ENCODE measurements at places on chromosomes 2 and 18.
A peak's percentile ranks its signal among the peaks of the same experiment; 100 is the strongest.

DNA sequence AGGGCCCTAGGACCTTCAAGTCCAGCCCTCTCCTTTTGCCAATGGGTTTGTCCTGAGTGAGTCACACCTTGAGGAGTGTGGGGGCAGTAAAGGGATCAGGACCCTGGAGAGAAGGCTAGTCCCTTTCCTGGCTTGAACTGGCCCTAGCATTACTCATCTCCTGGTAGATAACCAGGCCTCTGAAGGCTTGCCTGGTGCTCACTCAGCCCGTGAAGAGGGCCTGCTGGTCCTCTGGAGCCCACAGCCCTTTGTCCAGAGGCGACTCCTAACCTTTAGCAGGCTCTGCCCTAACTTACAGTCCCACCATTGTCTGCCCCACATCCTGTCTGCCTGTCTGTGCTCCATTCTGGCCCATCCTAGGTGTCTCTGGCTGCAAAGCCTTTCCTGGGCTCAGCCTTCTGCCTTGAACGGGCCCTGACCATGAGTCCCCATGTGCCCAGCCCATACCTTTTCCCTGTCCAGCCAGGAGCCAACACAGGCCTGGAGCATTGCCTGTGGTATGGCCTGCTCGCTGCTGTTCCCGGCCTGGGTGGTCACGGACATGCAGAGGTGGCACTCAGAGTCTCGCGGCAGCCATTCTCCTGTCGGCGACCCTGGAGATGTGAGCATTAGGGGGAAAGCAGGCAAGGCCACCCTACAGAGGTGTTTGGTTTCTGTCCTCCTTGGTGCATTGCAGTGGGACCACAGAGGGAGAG lies 5.0 kb downstream of the SFTPB start:
- no peak for DNase-seq

DNA sequence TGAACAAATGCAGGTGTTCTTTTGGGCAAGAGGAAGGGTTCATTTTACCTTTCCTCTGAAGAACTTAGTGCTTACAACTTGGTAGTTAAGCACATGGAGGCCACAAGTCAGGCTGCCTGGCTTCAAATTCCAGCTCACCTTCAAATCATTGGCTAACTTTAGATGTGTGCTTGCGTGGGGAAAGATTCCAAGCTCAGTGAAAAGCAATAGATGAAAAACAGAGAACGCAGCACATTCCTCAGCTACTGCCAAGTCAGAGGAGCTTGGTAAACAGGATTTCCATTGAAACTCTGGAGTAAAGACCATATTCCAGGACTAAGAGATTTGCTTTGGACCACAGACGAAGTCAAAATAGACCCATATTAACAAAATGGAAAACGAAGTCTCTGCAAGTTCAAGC lies 96.3 kb upstream of the ASB18 start:
- no peak for DNase-seq

- DNase-seq: peak; percentile 53
Measured at GRCh38 chr2:30310955-30311354, 79.6 kb downstream of the LBH start.

GRCh38 chr2:12721566-12722446 lies 5.1 kb downstream of the TRIB2 start:
- DNase-seq: no peak

- DNase-seq: no peak
Measured at GRCh38 chr2:223563462-223563861, 38.7 kb downstream of the SCG2 start.

GRCh38 chr2:54419388-54419787 lies 36.7 kb upstream of the SPTBN1 start:
- no peak for DNase-seq

- no peak for DNase-seq
Measured at GRCh38 chr2:172119089-172119488, 16.4 kb upstream of the DLX2 start.

GRCh38 chr2:85834466-85834865 lies 54.3 kb downstream of the ST3GAL5 start:
- DNase-seq: no peak

DNA sequence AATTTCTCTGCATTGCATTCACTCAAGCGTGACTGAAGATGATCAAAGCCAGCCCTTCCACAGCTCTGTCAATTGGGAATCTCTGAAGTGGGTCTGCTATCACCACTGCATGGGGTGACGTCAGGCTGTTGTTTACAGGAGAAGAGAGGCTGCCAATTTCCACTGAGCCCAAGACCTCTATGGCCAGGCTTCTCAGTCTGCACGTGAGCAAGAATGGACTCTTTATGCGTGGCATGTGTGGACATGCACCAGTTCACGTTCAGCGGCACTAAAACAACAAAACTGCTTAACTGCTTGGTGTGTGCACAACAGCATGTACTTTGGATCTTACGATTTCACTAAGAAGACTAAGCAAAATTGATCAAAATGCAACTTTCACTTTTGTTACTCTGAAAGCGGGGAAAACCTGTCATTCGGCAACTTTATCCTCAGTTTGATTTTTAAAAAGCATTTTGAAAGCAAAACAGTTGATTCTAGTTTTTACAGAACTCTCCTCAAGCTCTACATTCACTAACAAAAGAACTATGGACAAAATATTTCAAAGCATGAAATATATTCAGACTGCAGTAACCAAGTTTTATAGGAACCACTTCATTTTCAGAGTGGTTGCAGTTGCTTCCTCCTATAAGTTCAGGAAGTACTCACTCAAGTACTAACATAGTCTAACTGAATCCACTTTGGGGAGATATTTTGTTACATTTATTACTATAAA lies 77.0 kb upstream of the SERTAD2 start:
- DNase-seq: peak; percentile 30

- DNase-seq: no peak
Measured at GRCh38 chr18:688323-688722, 24.1 kb downstream of the ENOSF1 start.

DNA sequence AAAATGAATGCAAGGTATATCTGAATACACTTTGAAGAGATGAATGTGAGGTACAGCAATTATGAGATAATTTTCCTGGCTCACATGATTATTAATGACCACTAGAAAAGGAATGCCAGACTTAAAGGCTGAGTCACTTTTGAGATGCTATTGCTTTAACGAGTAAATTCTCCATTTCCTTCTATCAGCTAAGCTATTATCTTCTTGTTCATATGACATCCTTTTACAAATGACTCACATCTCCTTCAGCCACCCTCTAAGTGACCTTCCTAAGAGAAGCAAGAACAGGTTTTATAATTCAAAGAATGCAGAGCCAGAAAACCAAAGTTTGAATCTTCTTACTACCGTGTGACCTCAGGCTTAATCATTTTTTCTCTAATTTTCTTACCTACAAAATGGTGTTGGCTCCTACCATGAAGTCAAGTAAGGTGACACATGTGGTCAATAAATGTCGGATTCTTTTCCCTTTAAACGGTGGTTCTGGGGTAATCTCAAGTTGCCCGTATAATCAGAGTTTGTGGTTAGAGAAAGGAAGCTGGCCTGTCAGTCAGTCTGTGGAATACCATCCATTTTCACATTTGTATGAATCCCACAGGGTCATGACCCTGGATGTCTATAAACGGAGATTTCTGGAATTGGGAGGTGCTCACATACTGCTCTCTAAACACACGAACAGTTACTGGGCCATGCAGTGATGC lies 184.0 kb upstream of the PID1 start:
- no peak for DNase-seq

GRCh38 chr2:212940816-212941215 lies 210.6 kb downstream of the IKZF2 start:
- no peak for DNase-seq

GRCh38 chr2:31903109-31903780 lies 107.6 kb downstream of the MEMO1 start:
- DNase-seq: no peak

- DNase-seq: no peak
Measured at GRCh38 chr2:25620077-25620476, 53.3 kb downstream of the DTNB start.

DNA sequence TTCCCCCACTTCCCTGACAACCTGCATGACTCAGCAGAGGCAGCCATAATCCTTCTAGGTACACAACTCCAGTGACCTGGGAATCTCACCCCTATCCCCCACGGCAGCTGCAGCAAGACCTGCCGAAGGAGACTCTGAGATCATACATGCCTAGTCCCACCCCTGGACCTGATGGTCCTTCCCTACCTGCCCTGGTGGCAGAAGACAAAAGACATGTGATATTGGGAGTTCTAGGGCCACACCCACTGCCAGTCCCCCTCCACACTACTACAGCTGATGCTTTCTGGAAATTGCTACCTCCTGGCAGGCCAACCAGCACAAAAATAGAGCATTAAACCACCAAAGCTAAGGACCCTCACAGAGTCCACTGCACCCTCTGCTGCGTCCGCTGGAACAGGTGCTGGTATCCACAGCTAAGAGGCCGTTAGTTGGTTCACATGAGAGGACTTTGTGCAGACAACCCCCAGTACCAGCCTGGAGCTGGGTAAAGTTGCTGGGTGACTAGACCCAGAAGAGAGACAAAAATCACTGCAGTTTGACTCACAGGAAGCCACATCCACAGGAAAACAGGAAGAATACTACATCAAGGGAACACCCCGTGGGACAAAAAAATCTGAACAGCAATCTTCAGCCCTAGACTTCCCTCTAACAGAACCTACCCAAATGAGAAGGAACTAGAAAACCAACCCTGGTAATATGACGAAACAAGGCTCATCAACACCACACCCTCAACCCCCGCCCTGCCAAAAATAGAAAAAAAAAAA lies 12.5 kb downstream of the MARCO start:
- DNase-seq: no peak

DNA sequence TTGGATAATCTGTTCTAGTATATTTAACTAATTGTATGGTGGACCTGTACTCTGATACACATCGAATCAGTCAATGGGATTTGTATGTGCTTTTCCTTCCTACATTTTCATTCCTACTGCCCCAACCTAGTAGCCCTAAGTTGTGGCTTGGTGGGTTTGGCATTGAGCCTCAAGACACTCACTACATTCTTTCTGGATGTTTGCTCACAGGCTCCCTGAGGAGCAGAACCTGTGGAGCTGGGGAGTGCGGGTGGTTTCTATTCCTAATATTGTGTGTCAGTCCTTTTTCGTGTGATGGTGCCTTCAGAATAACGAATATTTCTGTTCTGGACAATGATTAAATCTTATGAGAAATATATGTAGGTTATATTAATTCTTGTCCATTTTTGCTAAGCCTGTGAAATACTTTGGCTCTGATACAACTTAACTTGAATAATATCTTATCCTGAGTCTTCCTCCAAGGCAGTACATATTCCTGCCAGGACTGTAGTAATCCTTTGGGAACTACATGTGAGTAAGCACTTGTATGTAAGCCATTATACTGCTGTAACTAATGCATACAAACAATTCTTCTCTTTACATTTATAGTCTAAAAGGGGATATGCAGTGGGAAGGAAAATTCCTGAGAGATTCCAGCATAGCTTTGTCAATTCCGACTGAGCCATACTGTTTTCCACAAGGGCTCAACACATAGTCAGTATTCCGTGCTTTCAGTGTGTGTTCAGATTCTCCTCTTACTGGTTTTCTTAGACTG lies 150.6 kb downstream of the AGPS start:
- DNase-seq: no peak

- no peak for DNase-seq
Measured at GRCh38 chr2:52955079-52955478, 812.5 kb upstream of the CHAC2 start.

GRCh38 chr2:47771211-47771610 lies 11.7 kb upstream of the MSH6 start:
- DNase-seq: no peak

- no peak for DNase-seq
Measured at GRCh38 chr2:157920736-157921135, 44.6 kb upstream of the ACVR1 start.

- no peak for DNase-seq
Measured at GRCh38 chr18:11586896-11587295, 22.5 kb upstream of the SLC35G4 start.

- no peak for DNase-seq
Measured at GRCh38 chr2:240902615-240903041, 3.5 kb upstream of the CROCC2 start.

GRCh38 chr2:38239452-38239851 lies 137.6 kb downstream of the ATL2 start:
- no peak for DNase-seq

GRCh38 chr2:119218478-119219064 lies 5.1 kb upstream of the STEAP3 start:
- no peak for DNase-seq

- no peak for DNase-seq
Measured at GRCh38 chr2:22124003-22124402, 1000.2 kb downstream of the TDRD15 start.

DNA sequence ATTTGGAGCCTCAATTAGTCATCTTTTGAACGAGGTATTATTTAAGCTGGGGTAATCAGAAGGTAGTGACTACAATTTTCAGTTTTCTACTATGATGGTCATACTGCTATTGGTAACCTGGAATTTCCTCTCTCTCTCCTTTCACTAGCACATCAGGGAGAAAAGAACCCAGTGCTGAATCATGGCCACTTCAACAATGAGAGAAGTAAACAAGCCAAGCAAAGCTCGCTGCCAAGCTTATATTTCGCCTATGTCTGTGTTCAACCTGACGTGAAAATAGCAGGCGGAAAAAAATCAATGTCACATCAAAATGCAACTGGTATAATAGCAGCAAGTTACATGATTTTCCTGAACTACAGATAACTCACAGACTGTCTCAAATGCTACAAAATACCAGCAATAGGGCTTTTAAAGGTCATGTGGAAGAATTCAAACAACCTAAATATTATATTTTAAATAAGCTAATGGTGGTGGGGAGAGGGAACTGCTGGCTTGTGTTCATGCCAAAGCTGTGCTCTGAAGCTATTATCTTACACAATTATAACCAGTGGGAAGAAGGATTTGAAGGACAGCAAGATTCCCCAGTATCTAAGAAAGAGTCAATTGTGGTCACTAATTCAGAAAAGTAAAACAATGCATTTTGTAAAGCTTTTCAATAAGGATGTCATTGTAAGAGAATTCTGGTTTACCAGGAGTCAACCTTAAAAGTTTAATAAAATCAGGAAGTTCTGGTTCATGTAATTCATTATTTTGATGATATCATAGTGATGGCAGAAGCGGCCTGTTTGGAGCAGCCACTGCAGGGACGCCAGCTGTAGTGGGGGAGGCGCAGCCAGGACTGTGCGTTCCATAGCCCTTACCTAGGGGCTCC lies 38.0 kb downstream of the RNF152 start:
- no peak for DNase-seq

DNA sequence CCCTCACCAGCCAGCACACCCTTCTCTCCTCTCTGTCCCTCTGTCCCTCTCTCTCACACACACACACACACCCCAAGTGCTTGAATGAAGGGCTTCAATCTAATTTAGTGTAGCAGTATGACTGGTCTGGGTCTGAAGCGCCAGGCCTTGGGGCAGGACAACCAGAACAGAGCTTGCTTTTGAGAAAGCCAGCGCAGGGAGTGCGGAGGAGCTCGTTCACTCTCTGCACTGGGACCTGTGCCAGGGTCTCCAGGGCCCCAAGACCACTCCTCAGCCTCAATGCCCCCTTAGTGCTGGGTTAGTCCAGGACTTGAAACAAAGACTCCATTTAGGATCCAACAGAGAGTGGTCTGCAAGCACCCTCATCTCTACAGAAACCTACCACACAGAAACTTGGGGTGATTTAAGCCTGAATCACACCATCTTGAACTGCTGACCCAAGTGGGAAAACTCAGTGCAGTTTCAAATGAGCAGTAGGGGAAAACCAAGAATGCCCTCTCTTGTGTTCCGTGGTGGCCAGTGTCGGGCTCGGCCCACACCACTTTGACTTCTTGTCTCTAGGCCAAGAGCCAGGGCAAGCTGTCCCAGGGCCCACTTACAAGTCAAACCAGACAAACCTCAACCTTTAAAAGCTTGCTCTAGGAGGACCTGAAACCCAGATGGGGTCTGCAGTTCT lies 66.6 kb upstream of the WIPF1 start:
- DNase-seq: no peak

- DNase-seq: no peak
Measured at GRCh38 chr2:175062787-175063585, 57.8 kb upstream of the CHN1 start.
